ENCODE measurements at places on chromosomes 12 and 14.

DNA sequence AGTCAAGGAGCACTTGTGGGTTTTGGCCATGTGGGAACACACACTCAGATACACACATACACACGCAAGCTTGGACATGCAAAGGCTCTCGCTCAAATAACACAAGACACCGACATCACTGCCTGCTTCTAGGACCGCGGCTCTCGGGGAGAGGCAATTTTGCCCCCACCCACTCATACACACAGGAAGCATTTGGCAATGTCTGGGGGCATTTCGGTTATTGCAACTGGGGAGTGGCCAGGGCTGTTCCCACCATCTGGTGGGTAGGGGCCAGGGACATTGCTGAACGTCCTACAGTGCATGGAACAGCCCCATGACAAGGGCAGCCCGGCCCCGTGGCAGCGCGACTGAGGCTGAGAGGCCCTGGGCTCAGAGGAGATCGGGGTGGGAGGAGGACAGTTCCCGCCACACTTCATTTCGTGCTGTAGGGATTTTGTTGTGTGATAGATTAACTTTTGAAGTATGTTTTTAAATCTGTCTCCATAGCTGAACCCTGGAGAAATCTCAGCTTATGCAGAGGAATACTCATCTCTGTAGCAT, 35.6 kb downstream of the RIMBP2 start:
- DNase-seq = no peak

GRCh38 chr14:64000749-64001148, 147.9 kb downstream of the SYNE2 start:
- DNase-seq = no peak

DNA sequence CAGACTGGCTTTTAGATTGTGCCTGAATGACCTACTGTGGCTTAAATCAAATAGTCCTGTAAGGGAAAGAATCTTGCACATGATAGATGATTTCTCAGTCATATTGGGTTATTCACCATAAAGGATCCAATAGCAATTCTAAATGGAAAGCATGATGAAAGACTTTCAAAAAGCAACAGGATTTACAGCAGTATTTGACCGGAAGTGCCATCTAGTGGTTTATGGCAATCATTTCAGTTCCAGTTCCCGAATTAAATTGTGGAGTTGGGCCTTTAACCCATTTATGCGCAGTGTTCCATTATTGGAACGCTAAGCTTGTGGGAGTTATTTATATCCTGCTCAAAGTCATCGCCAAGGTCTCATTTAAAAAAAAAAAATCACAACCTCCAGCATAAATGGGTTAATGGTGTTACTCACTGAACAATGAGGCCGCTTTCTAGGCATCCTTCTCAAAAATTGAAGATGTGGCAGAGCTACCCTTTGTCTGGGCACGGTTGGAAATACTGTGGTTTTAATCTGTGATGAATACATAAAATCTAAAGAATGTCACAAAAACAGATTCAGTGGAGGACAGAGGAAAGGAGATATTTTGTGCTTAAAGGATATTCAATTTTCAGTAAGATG, 60.8 kb upstream of the REP15 start:
- no peak for DNase-seq

DNA sequence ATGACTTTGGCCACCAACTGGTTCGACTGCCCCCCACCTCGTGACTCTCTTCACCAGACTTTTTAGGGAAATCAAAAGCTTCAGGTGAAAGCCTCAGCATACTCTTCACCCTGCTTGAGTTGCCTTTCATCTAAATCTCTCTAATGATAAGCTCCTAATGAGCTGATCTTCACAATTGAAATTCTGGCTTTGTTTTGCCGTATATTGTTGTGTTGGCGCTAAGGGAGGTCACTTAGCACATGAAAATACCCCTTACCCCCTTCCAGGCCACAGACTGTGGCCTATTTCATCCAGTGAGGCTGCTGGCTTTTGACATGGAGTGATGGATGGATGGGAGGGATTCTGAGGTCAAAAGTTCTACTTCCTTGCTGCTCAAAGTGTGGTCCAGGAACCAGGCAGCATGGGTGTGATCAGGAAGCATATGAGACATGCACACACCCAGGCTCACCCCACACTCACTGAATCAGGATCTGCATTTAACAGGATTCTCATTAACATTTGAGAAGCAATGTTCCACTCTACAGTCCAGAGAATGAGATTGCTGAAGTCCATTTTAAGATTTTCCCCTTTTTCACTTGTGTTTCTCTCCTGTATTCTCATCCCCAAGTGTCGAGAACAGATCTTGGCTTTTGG, 131.4 kb downstream of the DACT1 start:
- no peak for DNase-seq

DNA sequence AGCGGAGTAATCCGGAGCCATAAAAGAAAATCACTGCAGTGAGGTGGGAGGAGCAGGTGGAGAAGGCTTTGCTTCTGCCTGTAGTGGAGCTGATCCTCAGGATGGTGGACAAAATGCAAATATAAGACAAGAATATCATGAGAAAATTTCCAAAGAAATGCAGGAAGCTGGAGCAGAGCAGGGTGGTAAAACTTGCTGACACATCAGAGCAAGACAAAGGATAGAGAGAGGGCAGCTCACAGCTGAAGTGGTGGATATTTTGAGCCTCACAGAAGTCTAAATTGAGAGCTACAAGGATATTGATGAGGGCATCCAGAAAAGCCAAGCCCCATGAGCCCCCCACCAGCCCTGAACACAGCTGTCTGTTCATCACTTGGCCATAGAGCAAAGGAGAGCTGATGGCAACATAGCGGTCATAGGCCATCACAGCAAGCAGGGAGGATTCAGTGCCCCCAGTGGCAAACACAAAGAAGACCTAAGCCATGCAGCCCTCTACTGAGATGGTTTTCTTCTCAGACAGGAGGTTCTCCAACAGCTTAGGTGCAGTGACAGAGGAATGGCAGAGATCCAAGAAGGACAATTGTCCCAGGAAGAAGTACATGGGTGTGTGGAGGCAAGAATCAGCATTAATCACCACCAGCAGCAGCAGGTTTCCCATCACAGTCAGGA, 30.0 kb upstream of the ANP32D start:
- no peak for DNase-seq

DNA sequence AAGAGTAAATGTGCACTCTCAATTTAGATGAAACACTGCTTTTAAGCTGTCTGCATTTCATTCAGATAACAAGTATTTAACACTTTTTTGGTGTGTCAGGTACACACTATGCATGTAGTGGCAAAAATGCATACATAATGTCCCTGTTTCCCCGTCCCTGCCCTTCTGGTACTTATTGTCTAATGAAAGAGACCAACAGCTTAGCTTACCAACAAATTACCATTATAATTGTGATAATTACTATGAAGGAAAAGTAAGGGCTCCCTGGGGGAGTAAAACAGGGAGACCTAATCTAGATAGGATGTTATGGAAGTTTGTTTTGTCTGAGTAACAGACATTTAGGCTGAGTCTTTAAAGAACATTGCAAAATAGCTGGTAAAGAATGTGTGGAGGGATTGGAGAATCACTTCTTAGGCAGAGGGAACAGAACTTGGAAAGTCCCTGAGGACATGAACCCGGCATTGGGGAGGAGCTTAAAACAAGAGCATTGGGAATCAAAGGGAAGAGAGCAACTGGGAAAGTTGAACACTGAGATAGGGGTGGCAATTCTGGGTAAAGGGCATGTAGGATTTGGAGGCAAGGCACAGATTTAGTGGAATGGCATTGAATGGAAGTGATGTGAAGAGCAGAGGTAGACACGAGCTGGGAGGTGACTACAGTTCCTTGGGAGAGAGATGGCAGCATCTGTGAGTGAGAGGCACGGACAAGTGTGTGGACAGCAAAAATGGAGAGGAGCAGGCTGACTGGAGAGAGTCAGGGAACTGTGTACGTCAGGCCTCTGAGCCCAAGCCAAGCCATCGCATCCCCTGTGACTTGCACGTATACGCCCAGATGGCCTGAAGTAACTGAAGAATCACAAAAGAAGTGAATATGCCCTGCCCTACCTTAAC, 181.6 kb downstream of the GRIP1 start:
- DNase-seq = no peak

GRCh38 chr12:124538194-124539082, 29.0 kb downstream of the NCOR2 start:
- no peak for DNase-seq

GRCh38 chr14:41623736-41624135, 17.1 kb downstream of the LRFN5 start:
- DNase-seq = no peak

GRCh38 chr12:96635844-96636243, 146.5 kb downstream of the CFAP54 start:
- DNase-seq = no peak

DNA sequence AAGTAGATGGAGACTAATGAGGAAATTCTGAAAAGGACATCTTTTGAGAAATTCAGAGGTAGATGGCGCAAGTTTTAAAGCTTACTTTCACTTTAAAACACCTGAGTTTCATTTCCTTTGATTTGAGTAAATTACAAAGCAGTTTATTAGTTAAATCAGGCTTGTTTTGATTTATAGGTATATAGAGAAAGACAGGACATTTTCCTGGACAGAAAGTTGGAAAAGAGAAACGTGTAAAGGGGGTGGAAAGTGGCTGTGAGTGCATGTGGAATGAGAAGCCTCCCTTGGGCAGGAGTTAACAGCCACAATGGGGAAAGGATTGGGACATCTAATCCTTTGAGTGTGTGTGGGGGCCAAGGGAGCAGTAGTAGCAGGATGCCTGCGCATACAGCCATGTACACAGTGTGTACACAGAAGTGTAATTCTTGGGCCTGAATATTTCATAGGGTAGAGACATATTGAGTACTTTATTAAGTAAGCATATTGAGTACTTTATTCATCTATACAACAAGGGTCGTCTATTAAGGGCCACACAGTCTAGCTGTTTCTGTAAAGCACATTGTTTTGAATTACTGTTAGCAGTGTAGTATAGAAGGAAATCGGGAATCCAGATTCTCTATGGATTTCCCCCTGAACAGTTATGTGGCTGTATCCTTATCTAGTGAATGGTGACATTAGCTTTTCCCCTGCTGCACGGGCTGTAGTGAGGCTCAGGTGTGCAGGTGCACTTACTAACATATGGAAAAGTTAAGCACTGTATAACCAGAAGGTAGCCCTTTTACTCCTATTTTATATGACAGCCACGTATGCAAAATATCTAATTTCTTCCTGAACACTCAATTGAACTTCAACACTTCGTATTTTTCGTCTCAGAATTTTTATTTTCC, 19.1 kb downstream of the MARK3 start:
- DNase-seq = no peak
